ENCODE measurements at places on chromosomes 7 and 10.

- no peak for DNase-seq
Observed at GRCh38 chr7:54831046-54831643, 72.1 kb upstream of the SEC61G start.

DNA sequence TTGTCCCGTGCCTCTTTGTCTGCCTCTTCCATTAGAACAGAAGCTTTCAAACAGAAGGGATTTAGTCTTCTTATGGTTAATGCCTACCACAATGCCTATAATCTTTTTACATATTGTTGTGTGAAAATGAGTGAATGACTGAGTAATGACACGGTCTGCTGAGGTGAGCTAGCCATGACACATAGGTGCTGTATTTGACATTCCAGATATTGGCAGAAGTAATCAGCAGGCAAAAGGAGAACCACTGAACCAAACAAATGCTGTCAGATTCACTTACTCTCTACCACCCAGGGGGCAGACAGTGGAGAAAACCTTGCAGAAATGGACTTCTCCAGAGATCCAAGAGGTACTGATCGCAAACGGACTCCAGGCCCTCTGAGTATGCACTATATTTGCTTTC is 377.2 kb upstream of the VWC2 start:
- no peak for DNase-seq

GRCh38 chr10:18664841-18665478 is 5.7 kb downstream of the ARL5B start:
- DNase-seq = no peak

- DNase-seq = no peak
Observed at GRCh38 chr10:131825960-131826650, 74.7 kb upstream of the PPP2R2D start.

GRCh38 chr7:99594948-99595745 is 2.9 kb upstream of the TMEM225B start:
- DNase-seq = no peak

GRCh38 chr7:5638994-5639393 is 142.5 kb downstream of the RNF216 start:
- DNase-seq = no peak

Measured in esophagus squamous epithelium (tissue), 5 donors.